T-helper 22 cell (primary cell): ENCODE measurements at places on chromosomes 2 and 18.

DNA sequence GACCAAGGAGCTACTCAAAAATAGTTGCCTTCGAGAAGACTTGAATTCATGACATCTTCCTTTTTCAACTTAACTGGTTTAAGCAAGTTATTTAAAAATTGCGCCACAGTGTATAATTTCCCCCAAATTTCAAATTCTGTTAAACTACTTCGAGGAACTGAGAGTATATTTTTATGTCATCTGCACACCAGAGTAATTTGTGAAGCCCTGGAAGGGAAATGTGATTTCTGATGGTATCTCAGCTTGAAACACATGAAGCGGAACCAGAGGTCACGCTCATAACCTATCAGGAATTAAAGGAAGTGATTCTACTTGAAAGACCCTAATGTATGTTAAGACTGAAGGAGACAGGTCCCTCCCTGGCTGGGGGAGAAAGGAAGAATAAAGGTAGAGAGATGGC lies 33.9 kb upstream of the DARS1 start:
- DNase-seq, result no peak

- no peak for DNase-seq
These were observed 246.6 kb downstream of the EIPR1 start for GRCh38 chr2:3130889-3131635.

GRCh38 chr2:240952496-240953246 lies 45.7 kb upstream of the SNED1 start:
- DNase-seq, result no peak

GRCh38 chr18:55248495-55248894 lies 289.2 kb upstream of the CCDC68 start:
- DNase-seq, result no peak

DNA sequence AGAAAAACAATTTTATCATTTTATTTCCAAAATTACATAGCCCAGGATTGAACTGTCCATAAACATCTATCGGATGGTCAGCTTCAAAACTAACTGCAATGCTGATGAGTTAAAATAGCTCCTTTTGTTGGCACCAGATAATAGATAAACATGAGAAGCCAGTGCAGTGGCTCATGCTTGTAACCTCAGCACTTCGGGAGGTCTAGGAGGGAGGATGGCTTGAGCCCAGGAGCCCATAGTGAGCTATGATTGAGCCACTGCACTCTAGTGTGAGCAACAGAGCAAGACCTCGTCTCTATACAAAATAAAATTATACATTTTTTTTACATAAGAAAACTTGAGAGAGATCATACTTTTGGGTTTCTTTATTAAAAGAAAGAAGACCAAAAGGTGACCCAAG lies 34.6 kb upstream of the IMPA2 start:
- no peak for DNase-seq

GRCh38 chr2:127128445-127128904 lies 21.5 kb upstream of the BIN1 start:
- DNase-seq, result no peak

DNA sequence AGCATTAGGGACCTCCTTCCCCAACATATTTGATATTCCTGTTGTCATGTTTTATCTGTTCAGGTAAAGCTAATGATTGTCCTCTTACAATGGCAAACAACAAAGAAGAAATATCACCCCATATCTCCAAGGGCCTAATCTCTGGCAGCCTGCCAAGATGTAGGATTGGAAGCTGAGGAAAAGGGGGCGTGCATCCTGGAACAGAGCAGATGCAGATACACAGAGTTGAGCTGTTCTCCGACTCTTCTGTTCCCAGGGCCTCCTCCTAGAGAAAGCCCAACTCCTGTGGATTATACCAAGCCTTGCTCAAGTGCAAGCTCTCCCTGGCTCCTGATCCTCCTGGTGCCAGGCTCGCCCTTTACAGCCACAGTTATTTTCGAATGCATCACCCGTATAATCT lies 35.2 kb upstream of the CD207 start:
- no peak for DNase-seq

- no peak for DNase-seq
These were observed 149.4 kb upstream of the CDH20 start for GRCh38 chr18:61183798-61184197.

DNA sequence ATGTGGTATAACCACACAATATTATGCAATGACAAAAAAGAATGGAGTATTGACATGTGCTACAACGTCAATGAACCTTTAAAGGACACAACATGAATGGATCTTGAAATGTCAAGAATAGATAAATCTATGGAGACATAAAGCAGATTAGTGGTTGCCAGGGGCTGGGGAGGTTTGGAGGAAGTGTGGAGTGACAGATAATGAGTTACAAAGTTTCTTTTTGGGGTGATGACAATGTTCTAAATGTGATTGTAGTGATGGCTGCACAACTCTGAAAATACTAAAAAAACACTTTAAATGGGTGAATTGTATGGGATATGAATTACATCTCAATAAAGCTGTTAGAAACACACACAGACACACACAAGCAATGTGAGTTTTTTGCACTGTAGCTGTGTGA lies 37.4 kb upstream of the C1D start:
- no peak for DNase-seq
